ENCODE measurements at places on chromosomes 3 and 15.

GRCh38 chr3:144948711-144949110 is 977.1 kb downstream of the DIPK2A start:
- no peak for DNase-seq

DNA sequence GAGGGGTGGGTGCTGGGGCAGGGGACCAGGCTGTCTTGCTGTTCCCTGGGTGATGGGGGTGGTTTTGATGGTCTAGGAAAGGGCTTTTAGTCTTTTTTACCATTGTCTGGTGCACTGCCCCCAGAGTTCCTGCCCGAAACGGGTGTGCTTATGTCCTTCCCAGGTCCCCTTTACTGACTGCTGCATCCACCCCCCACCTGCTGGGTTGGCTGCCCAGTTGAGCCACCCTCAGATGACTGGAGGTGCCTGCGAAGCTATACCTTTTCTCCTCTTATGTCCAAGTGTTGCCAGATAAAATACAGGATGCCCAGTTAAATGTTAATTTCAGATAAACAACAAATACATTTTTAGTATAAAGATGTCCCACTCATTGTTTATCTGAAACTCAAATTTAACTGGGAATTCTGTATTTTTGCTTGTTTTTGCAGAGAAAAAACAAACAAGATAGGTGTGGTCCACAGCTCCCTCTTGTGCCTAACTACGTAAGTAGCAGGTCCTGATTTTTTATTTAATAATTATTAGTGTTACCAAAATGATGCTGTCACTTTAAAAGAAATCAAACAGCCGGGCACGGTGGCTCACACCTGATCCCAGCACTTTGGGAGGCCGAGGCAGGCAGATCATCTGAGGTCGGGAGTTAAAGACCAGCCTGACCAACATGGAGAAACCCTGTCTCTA is 6.1 kb upstream of the RPP14 start:
- no peak for DNase-seq

- no peak for DNase-seq
Measured at GRCh38 chr3:195079636-195080035, 191.3 kb downstream of the XXYLT1 start.

- DNase-seq: no peak
Measured at GRCh38 chr3:58657571-58658141, 8.9 kb downstream of the FAM3D start.

DNA sequence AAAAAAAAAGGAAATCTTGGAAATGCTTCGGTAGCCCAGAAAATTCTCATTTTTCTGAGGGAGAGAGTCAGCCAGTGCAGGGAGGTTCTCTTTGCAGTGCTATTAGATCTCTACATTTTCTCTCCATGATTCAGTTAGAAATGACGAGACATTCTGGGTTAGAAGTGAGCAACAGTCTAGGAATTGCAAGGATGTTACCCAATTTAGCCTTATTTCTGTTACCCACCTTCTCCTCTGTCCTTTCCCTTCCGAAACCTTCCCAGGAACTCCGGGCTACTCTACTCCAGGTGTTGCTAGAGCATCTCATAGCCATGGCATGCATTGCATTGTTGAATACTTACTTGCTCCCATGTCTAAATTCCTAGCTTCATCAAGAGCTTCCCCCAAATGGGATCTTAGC is 106.8 kb downstream of the EDEM1 start:
- no peak for DNase-seq

GRCh38 chr15:70742928-70743327 is 20.4 kb downstream of the UACA start:
- DNase-seq: no peak

- peak; percentile 58 for DNase-seq
Measured at GRCh38 chr15:89383365-89384175, 48.9 kb upstream of the POLG start.

- DNase-seq: no peak
Measured at GRCh38 chr15:99983171-99983885, 250.1 kb upstream of the LYSMD4 start.

DNA sequence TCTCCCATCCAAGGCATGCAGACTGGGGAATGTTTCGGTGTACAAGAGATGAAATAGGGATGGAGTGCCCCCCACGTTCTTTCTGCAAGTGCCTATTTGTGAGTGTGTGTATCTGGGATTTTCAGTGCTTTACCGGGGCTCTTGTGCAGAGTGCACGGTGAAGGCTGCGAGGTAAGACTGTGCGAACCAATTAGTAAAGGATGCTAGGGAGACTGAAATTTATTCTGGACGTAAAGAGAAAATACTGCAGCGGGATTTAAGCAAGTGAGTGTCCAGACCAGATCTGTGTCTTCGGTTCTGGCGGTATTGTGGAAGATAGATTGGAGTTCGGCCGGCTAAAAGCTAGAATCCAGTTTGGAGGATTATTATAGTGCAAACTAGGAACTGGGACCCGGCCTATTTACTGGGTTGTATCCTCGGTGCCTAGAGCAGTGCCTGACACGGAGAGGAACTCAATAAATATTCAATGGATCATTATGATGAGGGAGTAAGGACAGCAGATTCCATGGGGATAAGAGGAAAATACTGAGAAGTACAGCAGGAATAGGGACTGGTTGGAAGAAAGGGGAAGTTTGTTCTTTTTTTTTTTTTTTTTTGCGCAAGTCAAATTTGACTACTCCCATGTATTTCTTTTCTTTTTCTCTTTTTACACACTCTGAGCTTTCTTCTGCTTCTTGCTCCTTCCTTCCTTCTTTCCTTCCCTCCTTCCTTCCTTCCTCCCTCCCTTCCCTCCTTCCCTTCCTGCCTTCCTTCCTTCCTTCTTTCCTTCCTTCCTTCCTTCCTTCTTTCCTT is 580 bp upstream of the MAGEF1 start:
- DNase-seq: no peak

DNA sequence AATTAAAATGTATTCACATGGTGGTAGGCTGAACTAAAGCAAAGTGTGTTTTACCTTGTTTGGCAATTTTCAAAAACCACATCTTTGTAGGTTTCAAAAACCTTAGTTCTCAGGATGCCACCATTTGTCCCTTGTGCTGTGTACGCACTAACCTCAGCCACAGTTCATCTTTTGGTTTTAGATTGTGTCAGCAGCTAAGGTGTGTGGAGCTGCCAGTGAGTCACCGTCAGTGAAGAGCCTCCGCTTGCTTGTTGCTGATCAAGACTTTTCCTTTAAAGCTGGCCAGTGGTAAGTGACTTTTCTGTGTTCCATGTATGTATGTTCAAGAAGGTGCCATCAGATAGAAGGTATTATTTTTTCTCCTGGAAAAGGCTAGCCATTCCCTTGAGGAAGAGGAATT is 21.1 kb downstream of the OXNAD1 start:
- DNase-seq: no peak

DNA sequence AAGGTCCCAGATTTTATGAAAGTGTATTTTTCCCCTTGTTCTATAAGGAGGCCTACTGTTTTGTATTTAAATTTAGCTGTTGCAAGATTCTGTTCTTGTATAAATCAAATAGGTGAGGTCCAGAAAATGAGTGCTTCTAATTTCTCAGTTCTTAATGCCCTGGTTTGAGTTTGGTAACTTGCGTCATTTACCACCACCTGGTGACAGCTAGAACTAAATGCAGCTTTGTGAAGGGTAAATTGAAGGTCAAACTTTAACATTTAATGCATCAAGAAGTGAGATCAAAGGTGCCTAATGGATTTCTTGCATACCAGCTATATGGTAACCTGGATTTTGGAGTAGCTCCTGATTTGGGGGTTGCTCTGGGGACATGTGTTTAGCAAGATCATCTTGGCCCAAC is 50.7 kb upstream of the POLR2M start:
- DNase-seq: no peak

GRCh38 chr3:83765956-83766355 is 1192.8 kb upstream of the CADM2 start:
- no peak for DNase-seq

- DNase-seq: no peak
Measured at GRCh38 chr3:58173669-58174398, 36.9 kb downstream of the DNASE1L3 start.
